Caki2 (cell line): ENCODE measurements at places on chromosomes 1 and 21.

- DNase-seq = peak; percentile 62
Measured at GRCh38 chr1:27489501-27489972, 430 bp downstream of the WASF2 start.

- DNase-seq = peak; percentile 8
Measured at GRCh38 chr1:245999697-246000637, 507.1 kb downstream of the SMYD3 start.

DNA sequence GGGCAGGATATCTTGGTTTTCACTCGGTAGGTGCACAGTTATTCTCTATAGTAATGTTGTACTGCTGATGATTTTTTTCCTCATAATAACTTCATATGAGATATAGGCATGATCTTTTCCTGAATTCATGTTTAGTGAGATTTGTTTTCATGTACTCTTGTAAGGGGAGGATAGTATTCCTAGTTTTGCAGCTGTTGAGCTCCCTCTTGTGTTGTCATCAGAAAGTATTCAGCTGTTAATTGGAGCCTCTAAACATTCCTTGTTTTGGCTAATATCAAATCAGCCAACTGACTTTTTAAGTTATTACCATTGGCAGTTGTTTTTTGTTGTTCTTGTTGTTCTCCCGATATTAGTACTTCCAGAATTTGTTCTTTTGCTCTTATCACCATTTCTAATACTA lies 24.4 kb downstream of the OR10R2 start:
- DNase-seq = peak; percentile 17

GRCh38 chr1:66350001-66350547 lies 183.9 kb upstream of the SGIP1 start:
- DNase-seq = no peak

DNA sequence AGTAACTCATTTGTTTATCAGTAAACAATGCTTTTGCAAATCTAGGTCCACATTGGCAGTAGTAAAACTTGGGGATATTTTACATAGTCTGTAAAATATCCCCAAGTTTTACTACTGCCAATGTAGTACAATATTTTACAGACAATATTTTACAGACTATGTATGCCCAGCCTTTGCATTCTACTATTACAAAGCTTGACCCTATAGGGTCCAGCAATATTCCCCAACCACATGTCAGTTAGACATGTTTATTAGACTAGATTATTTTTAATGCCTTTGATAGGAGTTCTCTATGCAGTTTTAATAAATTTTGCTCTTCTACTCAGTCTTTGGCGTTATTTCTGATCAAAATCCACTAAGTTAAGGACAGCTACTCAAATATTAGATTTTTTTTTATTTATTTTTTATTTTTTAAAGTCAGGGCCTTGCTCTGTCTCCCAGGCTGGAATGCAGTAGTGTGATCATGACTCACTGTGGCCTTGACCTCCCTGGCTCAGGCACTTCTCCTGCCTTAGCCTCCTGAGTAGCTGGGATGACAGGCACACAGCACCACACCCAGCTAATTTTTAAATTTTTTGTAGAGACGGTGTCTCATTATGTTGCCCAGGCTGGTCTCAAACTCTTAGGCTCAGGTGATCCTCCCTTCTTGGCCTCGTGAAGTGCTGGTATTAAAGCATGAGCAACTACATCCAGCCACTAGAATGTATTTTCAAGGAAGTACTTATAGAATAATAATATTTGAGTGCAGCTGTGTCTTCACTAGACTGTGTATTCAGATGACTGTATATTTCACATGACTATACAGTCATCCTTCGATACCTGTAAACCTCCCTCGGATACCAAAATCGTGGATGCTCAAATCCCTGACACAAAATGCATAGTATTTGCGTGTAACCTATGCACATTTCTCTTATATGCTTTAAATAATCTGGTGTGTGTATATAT lies 19.8 kb downstream of the MIER1 start:
- DNase-seq = peak; percentile 88
